Mucosa of gallbladder (tissue), 1 donor: ENCODE measurements at places on chromosomes 1 and 21. TPM values are rescaled to one million over a fixed set of nuclear protein-coding genes. Genes with fewer than 3 reads are reported as not detected.

- no peak for DNase-seq
Measured at GRCh38 chr1:213425376-213426030, 374.5 kb downstream of the RPS6KC1 start.

DNA sequence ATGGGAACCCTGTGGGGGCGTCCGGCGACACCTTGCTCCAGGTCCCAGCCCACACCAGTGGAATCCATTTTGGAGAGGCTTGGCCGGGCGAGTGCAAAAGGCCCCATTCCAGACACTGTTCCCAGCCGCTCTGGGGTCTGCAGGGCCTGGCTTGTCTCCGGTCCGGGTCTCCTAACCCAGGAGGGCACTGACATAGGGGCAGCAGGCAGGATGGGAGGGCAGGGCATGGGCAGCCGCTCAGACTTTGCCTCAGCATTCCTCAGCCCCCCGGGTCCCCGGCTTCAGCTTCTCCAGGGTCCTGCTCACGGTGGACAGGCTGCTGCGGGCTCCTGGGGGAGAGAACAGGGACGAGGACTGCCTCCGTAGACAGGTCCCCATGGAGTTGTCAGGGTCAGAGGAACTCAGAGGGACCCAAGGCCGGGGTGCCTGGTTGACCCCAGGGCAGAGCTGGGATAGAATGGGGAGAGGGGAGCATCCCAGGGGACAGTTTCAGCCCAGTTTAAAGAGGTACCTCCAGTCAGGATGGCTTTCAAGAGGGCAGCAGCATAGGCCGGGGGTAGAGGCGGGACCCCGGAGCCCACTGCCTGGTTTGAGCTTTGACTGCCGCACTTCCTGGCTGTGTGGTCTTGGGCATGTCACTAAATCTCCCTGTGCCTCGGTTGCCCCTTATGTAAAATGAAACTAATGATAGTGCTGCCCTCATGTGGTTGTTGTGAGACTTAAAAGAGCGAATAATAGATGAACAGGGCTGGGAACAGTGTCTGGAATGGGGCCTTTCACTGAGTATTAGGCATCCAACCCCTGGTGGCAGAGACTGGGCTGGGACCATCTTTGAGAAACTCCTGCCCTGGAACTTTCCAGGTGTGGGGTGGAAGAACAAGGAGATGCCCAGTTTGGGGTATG is 3.7 kb downstream of the KNCN start:
- no peak for DNase-seq

DNA sequence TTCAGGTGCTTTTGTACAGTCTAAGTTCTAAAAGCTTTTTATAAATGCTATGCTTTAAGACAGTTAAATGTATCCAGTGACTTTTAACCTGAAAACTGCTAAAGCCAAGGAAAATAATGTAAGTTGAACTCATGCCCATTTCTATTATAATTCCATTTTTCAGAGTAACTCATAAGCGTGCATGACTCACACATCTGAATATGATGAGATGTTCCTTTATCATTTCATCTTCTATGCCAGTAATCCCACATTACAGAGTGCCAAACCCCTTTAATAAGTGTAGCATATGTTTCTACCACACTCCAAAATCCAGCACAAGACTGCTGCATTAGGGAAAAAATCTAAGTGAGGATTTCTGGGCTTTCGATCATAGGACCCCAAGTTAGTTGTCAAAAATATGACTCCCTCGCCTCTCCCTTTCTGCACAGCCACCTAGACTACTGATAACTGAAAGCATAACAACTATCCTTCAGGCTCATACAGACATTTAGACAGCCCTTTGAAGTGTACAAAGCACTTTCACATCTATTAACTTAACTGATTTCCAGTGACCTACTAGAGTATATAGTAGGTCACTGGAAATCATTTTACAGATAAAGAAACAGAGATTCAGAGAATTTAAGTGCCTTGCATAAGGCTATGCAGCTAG is 45.3 kb downstream of the JAK1 start:
- DNase-seq: no peak

GRCh38 chr1:116377541-116378529 is 4.8 kb downstream of the ATP1A1 start:
- DNase-seq: peak; percentile 64

DNA sequence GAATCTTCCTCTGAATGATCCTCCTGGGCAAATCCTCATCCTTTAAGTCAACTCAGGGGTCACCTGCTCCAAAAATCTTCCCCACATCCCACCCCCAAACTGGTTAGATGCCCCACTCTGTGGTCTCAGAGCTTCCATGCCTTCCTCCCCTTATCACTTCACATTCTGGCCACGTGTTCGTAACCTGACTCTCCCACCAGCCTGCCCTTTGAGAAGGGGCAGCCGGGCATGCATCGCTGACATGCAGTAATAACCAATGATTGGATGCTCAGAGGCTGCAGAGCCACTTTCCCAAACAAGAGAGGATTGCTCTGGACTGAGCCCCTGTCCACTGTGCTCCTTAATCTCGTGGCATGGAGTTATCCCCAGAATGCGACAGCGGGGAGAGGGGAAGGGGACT is 7.0 kb downstream of the LELP1 start:
- no peak for DNase-seq

GRCh38 chr1:116481934-116482333 is 88.9 kb downstream of the CD58 start:
- no peak for DNase-seq

DNA sequence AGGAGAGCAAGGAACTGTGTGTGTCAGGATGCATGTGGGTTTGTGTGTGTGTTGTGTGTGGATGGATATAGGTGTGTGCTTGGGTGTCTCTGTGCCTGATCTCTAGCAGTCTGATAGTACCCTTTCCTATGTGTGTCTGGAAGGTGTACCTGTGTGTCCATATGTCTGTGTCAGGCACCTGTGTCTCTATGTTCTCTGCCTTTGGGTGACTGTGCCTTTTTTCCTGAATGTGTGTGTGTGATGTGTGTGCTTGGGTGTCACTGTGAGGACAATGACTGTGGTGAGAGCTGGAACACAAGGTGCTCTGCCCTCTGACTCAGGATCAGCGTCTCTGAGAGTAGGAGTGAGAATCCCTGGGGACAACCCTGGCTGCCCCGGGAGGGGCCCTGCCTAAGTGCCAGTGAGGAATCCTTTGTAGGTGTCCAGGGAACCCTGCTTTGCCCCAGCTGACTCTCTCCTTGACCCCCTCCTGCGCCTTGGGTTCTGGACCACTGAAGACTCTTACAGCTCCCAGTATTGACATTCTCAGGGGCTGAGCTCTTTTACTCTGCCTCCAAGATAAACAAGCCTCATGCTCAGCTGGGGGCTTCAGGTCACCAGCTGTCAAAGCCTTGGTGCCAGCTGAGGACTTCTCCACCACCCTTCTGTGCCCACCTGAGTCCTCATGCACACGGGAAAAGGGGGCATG is 735 bp upstream of the EFNA3 start:
- DNase-seq: no peak

The S100A9 gene
- total RNA-seq: 19.1 TPM

The ADPRS gene
- 28.9 TPM for total RNA-seq

The FCER1A gene
- total RNA-seq: 1.1 TPM

The TPTE gene
- total RNA-seq: not detected

The CLIC6 gene
- total RNA-seq: 30.3 TPM
